ENCODE measurements at places on chromosomes 4 and X.

- no peaks in the 10 kb centered on the region for H3K36me3 ChIP-seq
- no peak for DNase-seq
- H3K4me3 ChIP-seq: no peak overlapping the region
- no peaks in the 10 kb centered on the region for H3K4me1 ChIP-seq
- no peaks in the 10 kb centered on the region for H3K27me3 ChIP-seq
- no peak overlapping the region for H3K27ac ChIP-seq
Observed at GRCh38 chrX:108306086-108306485, 132.1 kb downstream of the COL4A6 start.

- H3K36me3 ChIP-seq: no peaks in the 10 kb centered on the region
- DNase-seq: peak; percentile 11
- peaks cover 43% of the 10 kb centered on the region for H3K4me1 ChIP-seq
- no peaks in the 10 kb centered on the region for H3K27me3 ChIP-seq
Observed at GRCh38 chrX:41116948-41117347, 31.7 kb downstream of the USP9X start.

- H3K27ac ChIP-seq: no peak within 1 kb of the TSS
- no peak for DNase-seq
- no peaks in the 10 kb centered on the region for H3K36me3 ChIP-seq
- H3K4me3 ChIP-seq: peak within 1 kb of the TSS; percentile 67
- H3K27me3 ChIP-seq: peaks cover 65% of the 10 kb centered on the region
Observed at GRCh38 chr4:11428231-11428898, at the start of gene HS3ST1. Gene HS3ST1 (minus strand): TSS chr4:11428894. CDS start chr4:11400005, 28,889 bp downstream.

DNA sequence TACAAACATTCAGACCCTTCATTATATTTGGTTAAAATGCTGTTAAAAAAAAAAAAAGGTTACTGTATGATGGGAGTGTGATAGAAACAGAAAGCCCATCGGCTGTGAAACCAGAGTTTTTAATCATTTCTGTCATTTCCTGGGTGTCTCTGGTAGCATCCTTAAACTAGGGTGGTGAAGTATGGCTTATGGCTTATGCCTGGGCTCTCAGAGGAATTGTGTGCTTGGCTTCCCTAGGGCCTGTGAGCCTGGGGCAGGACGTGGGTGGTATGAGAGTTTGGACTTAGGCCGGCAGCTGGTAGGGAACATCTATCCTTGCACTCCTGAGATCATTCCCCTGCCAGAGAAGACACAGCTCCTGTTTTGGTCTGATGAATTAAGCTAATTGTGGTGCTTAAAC is 52.2 kb downstream of the DCUN1D4 start:
- H3K4me3 ChIP-seq: no peak overlapping the region
- peaks cover 11% of the 10 kb centered on the region for H3K4me1 ChIP-seq
- peak overlapping the region; percentile 16 for H3K27ac ChIP-seq

- H3K27me3 ChIP-seq: no peaks in the 10 kb centered on the region
- no peak overlapping the region for H3K27ac ChIP-seq
- H3K36me3 ChIP-seq: peaks cover 37% of the 10 kb centered on the region
- no peak overlapping the region for H3K4me3 ChIP-seq
Observed at GRCh38 chr4:142236268-142236667, 599.9 kb downstream of the IL15 start.

- no peak for DNase-seq
- no peak overlapping the region for H3K4me3 ChIP-seq
- H3K27ac ChIP-seq: no peak overlapping the region
- no peaks in the 10 kb centered on the region for H3K27me3 ChIP-seq
- peaks cover 72% of the 10 kb centered on the region for H3K36me3 ChIP-seq
Observed at GRCh38 chr4:184400375-184400870, 73.9 kb downstream of the IRF2 start.

GRCh38 chrX:150880808-150881165 is 17.7 kb downstream of the CD99L2 start:
- peaks cover 6% of the 10 kb centered on the region for H3K36me3 ChIP-seq
- H3K27me3 ChIP-seq: no peaks in the 10 kb centered on the region
- DNase-seq: no peak
- peaks cover 13% of the 10 kb centered on the region for H3K4me1 ChIP-seq
- no peak overlapping the region for H3K4me3 ChIP-seq
- peak overlapping the region; percentile 76 for H3K27ac ChIP-seq

DNA sequence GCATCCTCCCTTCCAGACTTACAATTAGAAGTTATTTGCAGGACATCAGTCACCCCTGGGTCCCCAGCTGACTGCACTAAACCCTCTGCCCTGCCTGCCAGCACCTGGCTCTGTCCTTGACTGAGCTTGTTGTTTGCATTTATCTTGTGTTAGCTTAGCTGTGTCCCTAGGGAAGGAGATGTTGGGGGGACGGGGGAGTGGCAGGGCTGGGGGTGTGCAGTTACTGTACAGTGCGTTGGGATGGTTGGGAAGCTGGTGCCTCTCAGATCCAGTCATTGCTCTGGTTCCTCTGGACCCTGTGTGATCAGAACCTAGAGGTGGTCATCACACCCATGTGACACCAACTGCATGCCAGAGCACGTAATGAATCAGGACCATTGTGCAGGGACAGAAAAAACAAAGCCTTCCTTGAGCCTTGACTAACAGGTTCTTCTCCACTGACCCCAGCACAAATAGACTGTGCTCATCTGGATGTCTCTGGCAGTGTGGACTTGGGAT is 32.7 kb upstream of the PROM1 start:
- peaks cover 6% of the 10 kb centered on the region for H3K27me3 ChIP-seq
- no peak for DNase-seq
- no peak overlapping the region for H3K27ac ChIP-seq
- H3K4me3 ChIP-seq: no peak overlapping the region

DNA sequence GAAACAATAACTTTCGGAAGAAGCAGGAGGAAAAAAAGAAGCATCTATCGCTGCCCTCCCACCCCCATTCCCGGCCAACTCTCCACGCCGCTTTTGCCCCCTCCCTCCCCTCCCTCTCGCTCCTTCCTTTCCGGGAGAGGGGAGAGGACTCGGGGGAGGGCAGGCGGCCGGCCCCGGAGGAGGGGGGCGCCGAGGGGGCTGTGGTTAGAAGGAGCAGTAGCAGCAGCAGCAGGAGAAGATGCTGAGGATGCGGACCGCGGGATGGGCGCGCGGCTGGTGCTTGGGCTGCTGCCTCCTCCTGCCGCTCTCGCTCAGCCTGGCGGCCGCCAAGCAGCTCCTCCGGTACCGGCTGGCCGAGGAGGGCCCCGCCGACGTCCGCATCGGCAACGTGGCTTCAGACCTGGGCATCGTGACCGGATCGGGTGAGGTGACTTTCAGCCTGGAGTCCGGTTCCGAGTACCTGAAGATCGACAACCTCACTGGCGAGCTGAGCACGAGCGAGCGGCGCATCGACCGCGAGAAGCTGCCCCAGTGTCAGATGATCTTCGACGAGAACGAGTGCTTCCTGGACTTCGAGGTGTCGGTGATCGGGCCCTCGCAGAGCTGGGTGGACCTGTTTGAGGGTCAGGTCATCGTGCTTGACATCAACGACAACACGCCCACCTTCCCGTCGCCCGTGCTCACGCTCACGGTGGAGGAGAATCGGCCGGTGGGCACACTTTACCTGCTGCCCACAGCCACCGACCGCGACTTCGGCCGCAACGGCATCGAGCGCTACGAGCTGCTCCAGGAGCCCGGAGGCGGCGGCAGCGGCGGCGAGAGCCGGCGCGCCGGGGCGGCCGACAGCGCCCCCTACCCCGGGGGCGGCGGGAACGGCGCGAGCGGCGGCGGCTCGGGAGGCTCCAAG is 1.3 kb downstream of the PCDH7 start:
- H3K4me3 ChIP-seq: peak overlapping the region; percentile 60
- H3K4me1 ChIP-seq: peaks cover 12% of the 10 kb centered on the region
- DNase-seq: no peak
- peaks cover 2% of the 10 kb centered on the region for H3K36me3 ChIP-seq
- H3K27me3 ChIP-seq: peaks cover 57% of the 10 kb centered on the region

- DNase-seq: peak; percentile 58
- H3K4me1 ChIP-seq: peaks cover 25% of the 10 kb centered on the region
- H3K36me3 ChIP-seq: no peaks in the 10 kb centered on the region
- H3K27ac ChIP-seq: peak overlapping the region; percentile 85
Observed at GRCh38 chr4:70704215-70704930, 16.0 kb downstream of the UTP3 start.

- H3K4me1 ChIP-seq: no peaks in the 10 kb centered on the region
- no peak overlapping the region for H3K4me3 ChIP-seq
- H3K27ac ChIP-seq: no peak overlapping the region
- H3K36me3 ChIP-seq: no peaks in the 10 kb centered on the region
- DNase-seq: no peak
Observed at GRCh38 chr4:47469951-47470350, 6.4 kb upstream of the COMMD8 start.

GRCh38 chr4:32932156-32932555 is 2212.0 kb downstream of the PCDH7 start:
- no peaks in the 10 kb centered on the region for H3K4me1 ChIP-seq
- DNase-seq: no peak
- no peak overlapping the region for H3K27ac ChIP-seq
- no peaks in the 10 kb centered on the region for H3K36me3 ChIP-seq

DNA sequence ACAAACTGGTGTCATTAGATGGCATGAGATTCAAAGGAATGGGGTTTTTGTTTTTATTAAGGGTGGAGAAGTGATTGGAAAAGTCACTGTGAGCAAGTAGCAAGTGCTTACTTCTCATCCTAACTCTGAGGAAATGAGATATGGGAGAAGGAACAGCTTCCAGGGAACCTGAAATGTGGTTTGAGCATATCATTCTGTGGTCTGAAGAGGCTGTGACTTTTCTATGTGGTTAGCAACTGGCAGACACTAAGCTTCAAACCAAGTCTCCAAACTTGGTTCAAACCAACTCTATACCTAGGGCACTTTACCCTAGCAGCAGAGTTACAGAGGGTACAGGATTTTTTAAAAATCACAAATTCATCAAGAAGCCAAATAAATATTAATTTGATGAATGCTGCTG is 58.2 kb downstream of the DCLK2 start:
- H3K4me1 ChIP-seq: peaks cover 10% of the 10 kb centered on the region
- DNase-seq: no peak
- H3K36me3 ChIP-seq: no peaks in the 10 kb centered on the region
- H3K4me3 ChIP-seq: no peak overlapping the region

DNA sequence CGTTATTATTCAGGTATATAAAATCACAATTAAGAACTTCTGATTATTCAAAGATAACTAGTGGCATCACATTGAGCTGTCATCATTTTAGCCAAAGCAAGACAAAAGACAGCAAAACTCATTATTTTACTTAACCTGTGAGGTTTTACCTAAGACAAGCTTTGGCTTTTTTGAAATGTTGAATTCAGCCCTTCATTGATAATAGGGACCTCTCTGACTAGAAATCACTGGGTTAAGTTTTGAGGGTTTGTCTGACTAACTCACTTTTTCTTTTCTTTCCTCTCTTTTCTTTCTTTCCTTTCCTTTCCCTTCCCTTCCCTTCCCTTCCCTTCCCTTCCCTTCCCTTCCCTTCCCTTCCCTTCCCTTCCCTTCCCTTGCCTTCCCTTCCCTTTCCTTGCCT is 244.2 kb downstream of the GRXCR1 start:
- H3K4me3 ChIP-seq: no peak overlapping the region
- no peaks in the 10 kb centered on the region for H3K4me1 ChIP-seq
- no peak overlapping the region for H3K27ac ChIP-seq

- peaks cover 23% of the 10 kb centered on the region for H3K36me3 ChIP-seq
- H3K4me3 ChIP-seq: no peak overlapping the region
- no peak for DNase-seq
- no peak overlapping the region for H3K27ac ChIP-seq
- no peaks in the 10 kb centered on the region for H3K4me1 ChIP-seq
Observed at GRCh38 chrX:131789664-131790063, 233.4 kb upstream of the STK26 start.

GRCh38 chrX:153305972-153306371 is 15.6 kb downstream of the PNMA6F start:
- no peak overlapping the region for H3K4me3 ChIP-seq
- H3K27me3 ChIP-seq: peaks cover 32% of the 10 kb centered on the region
- no peaks in the 10 kb centered on the region for H3K36me3 ChIP-seq
- H3K4me1 ChIP-seq: peaks cover 4% of the 10 kb centered on the region

DNA sequence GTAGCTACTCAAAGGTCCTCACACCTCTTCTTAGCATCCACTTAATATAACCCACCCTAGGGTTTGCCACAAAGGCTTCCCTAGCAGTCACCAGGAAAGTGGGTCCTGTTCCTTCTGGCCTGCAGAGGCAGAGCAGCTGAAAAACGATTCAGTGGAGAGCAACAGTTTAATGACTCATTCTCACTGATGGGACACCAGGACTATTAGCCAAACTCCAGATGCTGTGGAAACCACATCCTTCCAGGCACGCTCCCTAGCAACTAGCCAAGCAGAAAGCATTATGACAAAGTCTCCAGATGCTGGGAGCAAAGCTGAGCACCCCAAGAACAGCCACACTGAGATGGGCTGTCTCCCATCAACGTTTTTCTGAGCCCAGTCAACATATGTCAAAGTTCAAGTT is 30.3 kb upstream of the UTP14A start:
- H3K4me1 ChIP-seq: no peaks in the 10 kb centered on the region
- no peak overlapping the region for H3K27ac ChIP-seq
- H3K27me3 ChIP-seq: peaks cover 2% of the 10 kb centered on the region
- no peaks in the 10 kb centered on the region for H3K36me3 ChIP-seq

GRCh38 chr4:141657550-141658250 is 21.3 kb downstream of the IL15 start:
- no peak overlapping the region for H3K27ac ChIP-seq
- DNase-seq: no peak
- no peak overlapping the region for H3K4me3 ChIP-seq
- H3K36me3 ChIP-seq: no peaks in the 10 kb centered on the region
- H3K4me1 ChIP-seq: no peaks in the 10 kb centered on the region

DNA sequence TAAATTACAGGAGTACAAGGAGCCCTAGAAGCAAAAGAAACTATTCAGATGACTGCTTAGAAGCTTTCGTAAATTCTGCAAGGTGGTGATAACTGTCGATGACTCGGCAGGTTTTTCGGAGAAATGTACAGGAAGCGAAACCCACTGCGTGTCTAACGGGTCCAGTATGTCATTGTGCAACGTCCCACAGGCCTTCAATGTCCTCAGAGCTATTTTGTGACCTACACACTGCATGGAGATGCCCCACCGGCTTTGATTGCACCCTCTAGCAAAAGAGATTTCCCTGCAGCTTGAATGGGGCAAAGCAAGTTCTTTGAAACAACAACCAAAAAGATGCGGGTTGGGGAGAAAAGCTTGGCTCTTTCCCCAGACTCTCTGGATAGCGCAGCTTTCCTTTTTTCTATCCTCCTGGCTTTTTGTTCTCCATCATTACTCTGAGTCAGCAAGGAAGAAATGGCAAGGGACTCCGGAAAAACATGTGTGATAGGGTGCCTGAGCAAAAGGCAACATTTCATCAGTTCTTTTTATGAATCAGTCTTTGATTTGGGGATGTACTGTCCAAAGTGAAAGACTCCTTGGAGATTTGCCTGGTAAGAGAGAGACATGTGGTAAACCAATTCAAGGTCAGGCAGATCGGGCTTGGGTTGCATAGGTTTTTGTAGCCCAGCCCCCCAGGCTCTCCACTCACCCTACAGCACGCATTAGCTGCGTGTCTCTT is 112.0 kb upstream of the TBL1X start:
- peak overlapping the region; percentile 93 for H3K27ac ChIP-seq
- H3K4me1 ChIP-seq: peaks cover 36% of the 10 kb centered on the region
- peak overlapping the region; percentile 73 for H3K4me3 ChIP-seq
- DNase-seq: peak; percentile 68
- no peaks in the 10 kb centered on the region for H3K27me3 ChIP-seq
- H3K36me3 ChIP-seq: peaks cover 18% of the 10 kb centered on the region
